Activated naive CD4-positive, alpha-beta T cell (primary cell): ENCODE measurements at places on chromosomes 2 and 18.

- DNase-seq = no peak
Measured at GRCh38 chr2:13524492-13524891, 807.8 kb downstream of the TRIB2 start.

DNA sequence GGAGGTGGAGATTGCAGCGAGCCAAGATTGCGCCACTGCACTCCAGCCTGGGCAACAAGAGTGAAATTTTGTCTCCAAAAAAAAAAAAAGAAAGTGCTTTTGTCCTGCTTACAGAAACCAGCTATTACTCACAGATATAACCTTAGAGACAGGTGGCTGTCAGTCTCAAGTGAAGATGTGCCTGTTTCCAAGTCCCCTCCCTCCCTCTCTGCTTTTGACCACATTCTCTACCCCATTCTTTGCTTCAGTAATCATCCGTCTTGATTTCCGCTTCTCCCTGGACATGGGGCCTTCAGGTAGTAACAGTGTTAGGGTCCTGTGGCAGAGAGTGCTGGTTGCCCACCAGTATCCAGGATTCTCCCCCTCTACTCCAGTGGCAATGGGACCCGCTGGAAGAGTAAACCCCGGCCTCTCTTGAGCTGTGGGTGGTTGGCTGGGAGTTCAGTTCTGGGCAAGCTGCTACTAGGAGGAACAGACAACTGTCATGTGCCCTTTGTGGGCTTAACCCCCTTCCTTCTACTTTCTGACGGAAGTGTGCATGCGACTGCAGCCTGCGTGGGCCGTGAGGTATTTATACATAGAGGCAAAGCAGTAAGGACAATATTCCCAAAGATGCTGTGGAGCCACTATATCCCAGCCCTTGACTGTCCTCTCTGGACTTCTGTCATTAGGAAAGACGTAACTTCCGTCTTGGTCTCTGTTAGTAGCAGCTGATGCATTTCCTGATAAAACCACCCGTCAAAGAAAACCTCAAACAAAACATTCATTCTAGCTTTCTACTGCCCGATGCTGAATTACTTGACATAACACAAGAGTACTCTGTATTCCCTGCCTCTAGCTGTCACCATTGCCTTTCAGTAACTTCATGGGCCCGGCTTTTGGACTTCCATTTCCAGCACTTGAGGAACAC, 17.8 kb downstream of the PDCL3 start:
- peak; percentile 15 for DNase-seq

DNA sequence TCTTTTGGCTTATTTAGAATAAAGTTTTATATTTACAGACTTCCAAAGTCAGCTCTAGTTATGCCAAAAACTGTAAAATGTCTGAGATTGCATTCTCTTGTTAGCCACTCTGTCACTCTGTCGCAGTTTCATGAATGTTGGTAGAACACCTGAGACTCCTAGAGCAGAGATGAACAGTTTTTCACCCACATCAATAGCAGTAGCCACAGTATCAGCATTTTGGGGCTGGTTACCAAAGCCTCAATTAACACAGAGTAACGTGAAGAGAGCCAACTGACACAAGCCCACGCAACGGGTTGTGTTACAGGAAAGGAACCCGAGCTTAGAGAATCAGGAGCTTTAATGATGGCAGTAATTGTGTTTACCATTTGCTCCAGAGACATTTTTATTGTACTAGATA, 443.0 kb upstream of the SLC39A10 start:
- no peak for DNase-seq

- no peak for DNase-seq
Measured at GRCh38 chr2:24720310-24720709, 72.9 kb downstream of the PTRHD1 start.

DNA sequence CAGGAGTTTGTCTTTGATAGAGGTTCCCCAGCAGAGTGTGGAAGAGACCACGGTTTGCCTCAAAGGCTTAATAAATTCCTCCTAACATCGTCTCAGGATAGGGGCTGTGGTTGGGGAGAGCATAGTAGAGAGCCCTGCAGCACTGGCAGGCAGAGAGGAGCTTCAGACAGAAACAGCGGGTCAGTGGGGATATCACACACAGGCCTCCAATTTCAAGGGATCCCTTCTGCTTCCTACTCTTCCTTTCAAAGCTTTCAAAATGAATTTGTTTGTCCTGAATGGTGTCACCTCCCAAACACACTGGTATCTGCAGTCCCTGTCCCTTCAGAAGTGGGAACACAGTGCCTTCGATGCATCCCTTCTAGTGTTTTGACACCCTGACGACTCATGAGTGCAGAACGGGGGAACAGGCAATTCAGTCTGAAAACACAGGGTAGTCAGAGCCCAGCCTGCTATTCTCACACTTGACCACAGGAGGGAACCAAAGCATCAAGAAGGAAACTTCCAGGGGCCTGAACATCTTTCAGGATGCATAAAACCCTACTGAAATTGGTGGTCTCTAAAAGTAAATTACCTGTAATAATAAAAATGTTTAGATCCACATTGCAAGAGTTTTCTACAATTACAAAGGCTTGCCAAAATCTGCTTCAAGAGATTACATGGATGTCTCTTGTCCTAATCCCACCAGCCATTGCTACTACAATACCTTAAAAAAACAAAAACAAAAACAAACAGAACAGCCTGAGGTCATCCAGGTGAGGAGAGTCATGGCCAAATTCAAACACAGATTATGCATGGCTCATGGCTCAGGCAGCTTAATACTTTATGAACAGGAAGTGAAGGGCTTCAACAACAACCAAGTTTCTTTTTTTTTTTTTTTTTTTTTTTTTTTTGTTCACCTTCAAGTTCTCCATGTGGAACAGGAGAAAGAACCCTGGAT, 49.8 kb downstream of the SLC14A2 start:
- DNase-seq = no peak

- no peak for DNase-seq
Measured at GRCh38 chr18:21449367-21450290, 150.9 kb downstream of the ESCO1 start.

DNA sequence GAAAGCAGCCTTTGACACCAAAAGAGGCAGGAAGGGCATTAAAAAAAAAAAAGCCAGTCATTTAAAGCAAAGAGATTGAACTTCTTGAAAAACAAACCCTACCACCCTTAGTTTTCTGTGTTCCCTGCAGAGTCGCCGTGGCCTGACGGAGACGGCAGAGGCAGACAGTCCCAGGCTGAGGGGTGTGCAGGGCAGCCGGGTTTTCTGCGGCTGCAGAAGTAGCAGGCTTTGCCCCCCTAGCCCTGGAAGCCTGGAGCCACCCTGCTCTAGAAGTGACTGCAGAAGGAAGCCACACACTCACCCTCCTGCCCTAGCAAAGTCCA, 2.8 kb downstream of the INPP5D start:
- DNase-seq = no peak
